H1 (cell line): ENCODE measurements at places on chromosomes 7 and 10. TPM values are rescaled to one million over a fixed set of nuclear protein-coding genes. Genes with fewer than 3 reads are reported as not detected.

GRCh38 chr7:40234046-40234445 is 99.2 kb downstream of the SUGCT start:
- H3K4me3 ChIP-seq = no peak overlapping the region
- H3K27ac ChIP-seq = no peak overlapping the region
- H3K36me3 ChIP-seq = no peaks in the 10 kb centered on the region
- no peak for DNase-seq
- no peaks in the 10 kb centered on the region for H3K4me1 ChIP-seq

- no peak for DNase-seq
- H3K4me3 ChIP-seq = no peak overlapping the region
- no peak overlapping the region for H3K27ac ChIP-seq
- H3K36me3 ChIP-seq = no peaks in the 10 kb centered on the region
- H3K27me3 ChIP-seq = no peaks in the 10 kb centered on the region
Observed at GRCh38 chr7:100013328-100013676, 2.1 kb upstream of the ZKSCAN1 start.

DNA sequence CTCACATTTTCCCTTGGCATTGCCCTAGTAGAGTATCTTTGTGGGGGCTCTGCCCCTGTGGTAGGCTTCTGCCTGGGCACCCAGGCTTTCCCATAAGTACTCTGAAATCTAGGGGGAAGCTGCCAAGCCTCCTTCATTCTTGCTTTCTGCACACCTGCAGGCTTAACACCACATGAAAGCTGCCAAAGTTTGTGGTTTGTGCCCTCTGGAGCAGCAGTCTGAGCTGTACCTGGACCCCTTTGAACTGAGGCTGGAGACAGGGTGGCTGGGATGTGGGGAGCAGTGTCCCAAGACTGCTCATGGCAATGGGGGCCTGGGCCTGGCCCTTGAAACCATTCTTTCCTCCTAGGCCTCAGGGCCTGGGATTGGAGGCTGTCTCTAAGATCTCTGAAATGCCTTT is 35.0 kb upstream of the TMEM273 start:
- H3K4me3 ChIP-seq = no peak overlapping the region
- H3K27me3 ChIP-seq = no peaks in the 10 kb centered on the region
- DNase-seq = no peak
- no peaks in the 10 kb centered on the region for H3K4me1 ChIP-seq
- no peaks in the 10 kb centered on the region for H3K36me3 ChIP-seq
- no peak overlapping the region for H3K27ac ChIP-seq

DNA sequence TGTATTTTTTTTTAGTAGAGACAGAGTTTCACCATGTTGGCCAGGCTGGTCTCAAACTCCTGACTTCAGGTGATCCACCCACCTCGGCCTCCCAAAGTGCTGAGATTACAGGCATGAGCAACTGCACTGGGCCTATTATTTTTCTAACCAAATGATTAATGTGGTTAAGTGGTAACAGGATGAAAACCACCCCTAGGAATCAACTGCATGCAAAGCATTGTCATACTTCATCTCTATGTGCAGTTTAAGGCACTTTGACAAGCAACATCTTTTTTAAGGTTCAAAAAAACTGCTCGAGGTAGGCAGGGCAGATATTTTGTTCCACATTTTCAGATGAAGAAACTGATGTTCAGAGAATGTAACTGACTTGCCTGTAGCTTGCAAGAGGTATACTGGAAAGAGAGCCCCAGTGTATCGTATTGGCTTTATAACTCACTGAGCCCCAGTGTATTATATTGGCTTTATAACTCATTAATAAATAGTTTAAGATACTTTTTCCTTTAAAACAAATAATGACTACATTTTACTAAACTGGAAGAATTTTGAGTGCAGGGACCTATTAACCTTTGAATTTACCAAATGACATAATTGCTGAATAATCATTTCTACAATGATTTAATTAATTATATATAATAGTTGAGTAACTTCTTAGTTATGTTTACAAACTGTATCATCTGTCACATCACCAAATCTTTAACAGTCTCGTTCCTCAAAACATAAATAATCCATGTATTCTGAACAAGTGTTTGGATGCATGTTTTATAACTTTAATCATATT is 38.1 kb downstream of the RTKN2 start:
- H3K4me3 ChIP-seq = no peak overlapping the region
- H3K4me1 ChIP-seq = no peaks in the 10 kb centered on the region
- no peak overlapping the region for H3K27ac ChIP-seq

The ASB10 gene
- total RNA-seq = not detected in 2 replicates

GRCh38 chr7:116726713-116727431 is 54.9 kb downstream of the MET start:
- DNase-seq = no peak
- H3K4me1 ChIP-seq = no peaks in the 10 kb centered on the region
- H3K27me3 ChIP-seq = no peaks in the 10 kb centered on the region
- H3K36me3 ChIP-seq = no peaks in the 10 kb centered on the region

DNA sequence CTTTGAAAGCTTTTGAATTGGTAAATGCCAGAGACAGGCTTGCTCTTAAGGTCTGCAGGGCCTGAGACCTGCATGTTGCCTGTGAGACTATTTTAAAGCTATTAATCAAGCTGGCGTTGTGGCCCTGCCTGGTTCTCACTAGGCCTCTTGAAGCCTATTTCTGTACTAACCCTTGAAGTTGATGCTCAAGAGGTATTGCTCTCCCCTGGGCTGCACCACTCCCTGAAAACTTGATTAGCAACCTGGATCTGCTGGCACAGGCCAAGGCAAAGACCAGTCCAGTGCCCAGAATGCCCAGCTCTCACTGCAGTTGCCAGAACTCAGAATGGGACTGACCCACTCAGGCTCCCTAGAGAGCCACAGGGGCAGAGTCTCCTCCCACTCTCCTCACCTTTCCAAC is 220.0 kb upstream of the MEOX2 start:
- no peak overlapping the region for H3K4me3 ChIP-seq
- H3K27ac ChIP-seq = no peak overlapping the region
- H3K27me3 ChIP-seq = no peaks in the 10 kb centered on the region
- no peak for DNase-seq
- no peaks in the 10 kb centered on the region for H3K36me3 ChIP-seq

GRCh38 chr7:57198801-57199200 is 66.6 kb upstream of the ZNF479 start:
- H3K4me3 ChIP-seq = no peak overlapping the region
- H3K36me3 ChIP-seq = no peaks in the 10 kb centered on the region
- H3K4me1 ChIP-seq = no peaks in the 10 kb centered on the region
- no peak overlapping the region for H3K27ac ChIP-seq
- DNase-seq = no peak
- H3K27me3 ChIP-seq = no peaks in the 10 kb centered on the region

GRCh38 chr7:117962366-117962994 is 89.2 kb upstream of the CTTNBP2 start:
- H3K27me3 ChIP-seq = no peaks in the 10 kb centered on the region
- H3K4me1 ChIP-seq = peaks cover 13% of the 10 kb centered on the region; the same call in 1 of the 2 replicates
- no peak overlapping the region for H3K4me3 ChIP-seq

The BRAF gene
- 30.2 and 32.6 TPM in 2 replicates for total RNA-seq

The NUP42 gene
- 27.8 and 31.8 TPM in 2 replicates for total RNA-seq

The ACHE gene
- total RNA-seq = 4.3 and 4.8 TPM in 2 replicates

The KIF11 gene
- total RNA-seq = 58.7 and 59.2 TPM in 2 replicates

The AKR1D1 gene
- not detected in 2 replicates for total RNA-seq

DNA sequence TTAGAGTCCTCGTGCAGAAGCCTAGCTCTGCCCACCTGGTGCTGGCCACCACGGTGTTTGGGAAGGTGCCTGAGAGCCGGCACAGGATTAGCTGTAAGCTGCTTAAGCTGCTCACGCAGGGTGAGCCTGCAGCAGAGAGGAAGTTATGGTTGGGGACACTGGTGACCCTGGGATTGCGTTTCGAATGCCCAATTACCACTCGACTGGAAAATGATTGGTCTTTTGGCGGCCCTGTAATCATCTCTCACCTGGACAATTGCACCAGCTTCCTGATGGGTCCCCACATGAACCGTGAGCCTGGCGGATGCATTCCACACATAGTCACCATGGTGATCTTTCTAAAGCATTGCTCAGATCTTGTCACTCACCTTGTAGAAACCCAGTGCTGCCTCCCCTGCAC is 442.3 kb upstream of the ZMIZ1 start:
- H3K4me1 ChIP-seq = no peaks in the 10 kb centered on the region
- no peak for DNase-seq
- H3K4me3 ChIP-seq = no peak overlapping the region
- peaks cover 3% of the 10 kb centered on the region; the same call in 1 of the 2 replicates for H3K27me3 ChIP-seq
- no peak overlapping the region for H3K27ac ChIP-seq

The MYL7 gene
- 3.3 and 3.6 TPM in 2 replicates for total RNA-seq

The VPS37D gene
- 3.4 and 3.8 TPM in 2 replicates for total RNA-seq

DNA sequence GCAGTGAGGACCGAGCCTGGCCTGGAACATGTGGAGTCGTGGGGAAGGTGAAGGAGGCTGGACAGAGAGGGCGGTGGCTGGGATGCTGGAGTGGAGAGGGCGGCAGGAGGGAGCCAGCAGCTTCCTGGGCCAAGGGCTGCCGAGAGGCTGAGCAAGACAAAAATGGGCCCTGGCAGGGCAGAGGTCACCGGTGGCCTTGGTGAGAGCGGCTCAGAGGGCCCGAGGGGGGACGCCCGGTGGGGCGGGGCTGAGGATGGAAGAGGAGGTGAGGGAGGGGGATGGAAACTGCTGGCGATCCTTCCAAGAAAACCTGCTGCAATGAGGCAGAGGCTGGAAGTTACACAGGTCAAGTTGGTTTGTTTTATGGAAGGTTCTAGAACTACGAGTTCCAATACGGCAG is 69.5 kb downstream of the ELFN1 start:
- H3K27ac ChIP-seq = no peak overlapping the region
- no peaks in the 10 kb centered on the region for H3K27me3 ChIP-seq
- no peak for DNase-seq
- no peaks in the 10 kb centered on the region; the same call in 1 of the 2 replicates for H3K4me1 ChIP-seq
- no peak overlapping the region for H3K4me3 ChIP-seq
- no peaks in the 10 kb centered on the region for H3K36me3 ChIP-seq

DNA sequence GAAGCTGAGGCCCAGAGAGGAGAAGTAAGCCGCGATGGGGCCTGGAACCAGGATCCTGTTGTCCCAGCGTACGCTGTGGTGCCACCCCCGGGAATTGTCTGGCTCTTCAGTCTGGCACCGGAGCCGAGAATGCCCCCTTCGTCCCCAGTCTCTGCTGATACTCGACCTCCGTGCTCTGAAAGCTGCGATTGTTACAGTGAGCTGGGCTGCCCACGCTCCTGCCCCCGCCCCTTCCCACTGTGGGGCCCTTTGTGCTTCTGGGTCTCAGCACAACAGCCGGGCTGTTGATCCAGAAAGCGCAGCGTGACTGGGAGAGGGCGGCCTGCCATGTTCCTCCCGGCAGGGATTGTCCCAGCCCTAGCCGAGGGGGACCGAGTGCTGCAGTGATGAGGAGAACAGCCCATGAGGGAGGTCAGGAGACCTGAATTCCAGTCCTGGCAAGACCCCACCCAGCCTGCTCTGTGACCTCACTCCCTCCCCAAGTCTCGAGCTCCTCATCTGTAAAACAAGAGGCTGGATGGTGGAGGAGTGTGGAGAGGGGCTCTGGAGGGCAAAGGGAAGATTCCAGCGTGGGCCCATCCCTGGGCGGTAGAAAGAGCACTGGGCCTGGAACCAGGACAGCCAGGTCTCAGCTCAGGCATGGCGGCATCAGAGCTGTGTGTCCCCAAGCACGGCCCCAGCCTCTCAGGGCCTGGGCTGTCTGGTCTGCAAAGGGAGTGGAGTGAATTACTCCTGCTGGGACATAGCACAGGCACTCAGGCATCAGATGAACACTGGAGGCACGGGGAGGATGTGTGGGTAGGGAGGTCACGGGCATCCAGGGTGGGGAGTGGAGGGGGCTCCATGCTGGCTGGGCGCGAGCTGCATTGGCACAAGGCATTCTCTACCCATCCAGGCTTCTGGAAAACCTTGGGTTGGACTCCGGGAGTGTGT is 43.6 kb downstream of the TSPAN15 start:
- H3K4me1 ChIP-seq = no peaks in the 10 kb centered on the region
- H3K36me3 ChIP-seq = no peaks in the 10 kb centered on the region
- no peak overlapping the region; the same call in 1 of the 2 replicates for H3K27ac ChIP-seq
